ENCODE measurements at places on chromosomes 4 and X.

GRCh38 chr4:17094159-17094875, 195.9 kb upstream of the LDB2 start:
- no peak for DNase-seq

GRCh38 chr4:147761218-147761883, 29.5 kb downstream of the ARHGAP10 start:
- DNase-seq = no peak

DNA sequence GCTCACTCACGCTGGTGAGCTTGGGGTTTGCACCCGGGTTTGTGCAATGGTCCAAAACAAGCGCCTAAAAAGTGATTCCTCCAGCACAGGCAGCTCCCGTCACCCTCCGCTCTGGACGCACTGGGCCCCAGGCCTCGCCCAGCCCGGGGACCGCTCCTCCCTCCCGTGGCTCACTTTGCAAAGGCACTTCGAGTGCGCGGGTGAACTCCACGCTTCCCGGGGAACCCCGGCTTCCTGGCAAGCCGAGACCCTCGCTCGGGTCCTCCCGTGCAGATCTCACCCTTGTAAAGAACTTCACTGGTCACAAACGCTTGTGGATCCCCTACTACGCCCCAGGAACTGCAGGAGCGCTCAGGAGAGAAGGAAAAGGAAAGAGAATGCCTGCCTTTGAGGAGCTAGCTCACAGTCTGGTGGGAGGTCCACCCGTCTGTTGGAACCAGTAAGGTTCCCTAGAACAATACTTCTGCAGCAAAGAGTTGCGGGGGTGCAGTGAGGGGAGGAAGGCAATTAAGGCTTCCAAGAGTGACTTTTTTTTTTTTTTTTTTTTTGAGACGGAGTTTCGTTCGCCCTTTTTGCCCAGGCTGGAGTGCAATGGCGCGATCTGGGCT, at the start of gene CTPS2:
TSS of gene CTPS2 (minus strand) at position 122 of the 608 bp plus-strand sequence. CDS start 9,767 bp downstream, outside the sequence.
- DNase-seq = peak; percentile 23

GRCh38 chr4:114386637-114387233, 211.9 kb upstream of the UGT8 start:
- DNase-seq = no peak

DNA sequence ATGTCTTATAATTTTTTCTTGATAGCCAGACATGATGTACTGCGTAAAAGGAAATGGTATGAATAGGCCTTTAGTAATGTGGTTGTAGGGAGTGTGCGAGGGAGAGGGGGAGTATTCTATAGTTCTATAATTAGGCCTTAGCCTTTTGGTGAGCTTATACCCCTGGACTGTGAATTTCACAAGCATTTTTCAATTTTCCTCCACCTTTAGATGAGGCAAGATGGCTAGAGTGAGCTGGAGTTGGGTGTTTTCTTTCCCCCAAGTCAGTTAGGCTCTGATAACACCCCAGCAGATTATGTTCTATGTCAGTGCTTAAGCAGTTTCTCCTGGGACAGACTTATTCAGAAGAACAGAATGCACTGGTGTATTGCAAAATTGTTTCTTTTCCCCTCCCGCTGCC, 210.2 kb upstream of the NPY2R start:
- no peak for DNase-seq

DNA sequence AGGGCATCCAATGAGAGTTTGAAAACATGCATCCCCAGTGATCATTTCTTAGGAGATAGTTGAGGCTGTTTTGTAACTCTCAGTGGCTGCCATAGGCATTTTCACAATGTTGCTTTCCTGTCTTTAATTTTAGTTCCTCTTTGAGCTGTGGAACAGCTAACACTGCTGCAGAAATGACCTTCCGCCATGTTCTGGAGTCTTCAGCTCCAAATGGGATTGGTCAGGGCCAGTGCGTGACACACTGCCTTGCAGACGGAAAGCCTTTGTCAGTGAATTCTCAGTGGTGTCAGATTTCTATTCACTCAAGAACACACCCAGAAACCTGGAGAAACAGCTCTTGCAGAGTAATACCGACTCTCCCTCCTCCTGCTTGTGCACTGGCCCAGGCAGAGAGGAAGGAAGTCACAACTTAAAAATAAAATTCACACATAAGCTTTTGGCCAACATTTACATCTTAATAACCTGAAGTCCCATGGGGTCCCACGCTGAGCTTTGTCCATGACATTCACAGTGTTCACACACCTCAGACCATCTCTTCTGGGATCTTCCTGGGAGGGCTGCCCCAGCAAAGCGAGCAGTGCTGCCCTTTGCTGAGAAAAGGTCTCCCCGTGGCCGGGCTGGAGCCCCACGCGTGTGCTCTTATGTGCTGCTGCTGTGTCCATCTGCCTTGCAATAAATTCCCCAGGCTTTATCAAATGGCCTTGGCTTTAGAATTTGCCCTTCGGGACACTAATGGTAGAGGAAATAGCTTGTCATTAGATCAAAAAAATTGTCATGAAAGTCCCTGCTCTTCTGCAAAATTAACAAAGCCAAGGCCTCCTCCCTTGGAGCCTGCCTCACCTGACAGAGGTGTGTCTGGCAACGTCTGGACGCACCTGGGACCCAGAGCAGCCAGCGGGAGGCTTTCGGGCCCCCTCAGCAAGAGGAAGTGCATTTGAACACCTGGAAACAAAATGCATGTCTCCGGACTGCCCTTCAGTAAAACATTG, 126.8 kb downstream of the IRF2 start:
- DNase-seq = no peak

- DNase-seq = no peak
Observed at GRCh38 chrX:120790118-120790517, 85.5 kb downstream of the CT47B1 start.

DNA sequence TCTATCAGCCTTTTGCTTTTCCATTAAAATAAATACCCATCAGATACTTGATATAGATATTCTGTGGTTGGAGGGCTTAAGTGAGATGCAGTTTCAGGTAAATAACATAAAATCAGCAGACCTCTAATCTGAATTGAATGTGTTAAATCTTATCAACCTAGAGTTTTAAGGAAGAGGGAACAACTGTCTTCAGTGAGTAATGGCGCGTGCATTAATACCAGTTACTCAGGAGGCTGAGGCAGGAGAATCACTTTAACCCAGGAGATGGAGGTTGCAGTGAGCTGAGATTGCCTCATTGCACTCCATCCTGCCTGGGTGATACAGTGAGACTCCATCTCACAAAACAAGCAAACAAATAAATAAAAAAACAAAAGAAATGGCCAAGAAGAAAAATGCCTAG, 54.3 kb downstream of the FAT4 start:
- DNase-seq = no peak

DNA sequence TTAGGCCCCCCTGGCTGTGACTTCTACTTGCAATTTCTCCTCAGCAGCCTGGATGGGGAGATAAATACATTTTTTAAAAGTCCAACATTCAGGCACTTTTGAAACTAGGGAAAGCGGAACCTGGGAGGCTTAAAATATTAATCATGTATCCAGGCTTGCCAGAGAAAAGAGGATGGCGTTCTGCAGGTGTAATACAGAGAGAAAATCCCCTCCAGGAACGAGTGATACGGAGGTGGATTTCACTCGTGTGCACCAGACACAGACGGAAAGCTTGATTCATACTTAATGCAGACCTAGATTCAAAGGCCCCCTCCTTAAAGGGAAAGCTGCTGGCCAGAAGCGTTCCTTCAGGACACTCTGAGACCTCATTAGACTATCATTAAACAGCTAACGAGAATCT, 354.0 kb upstream of the BOD1L1 start:
- DNase-seq = no peak

Measured in activated T-cell treated with anti-CD3 and anti-CD28 coated beads for 24 hours (primary cell).